ENCODE measurements at places on chromosomes 3 and 15. TPM values are rescaled to one million over a fixed set of nuclear protein-coding genes. Genes with fewer than 3 reads are reported as not detected.

GRCh38 chr3:107543666-107544065 is 20.9 kb downstream of the BBX start:
- no peak overlapping the region for H3K27ac ChIP-seq
- H3K4me3 ChIP-seq: no peak overlapping the region
- DNase-seq: no peak
- no peaks in the 10 kb centered on the region for H3K27me3 ChIP-seq
- H3K4me1 ChIP-seq: no peaks in the 10 kb centered on the region

GRCh38 chr3:195009616-195010015 is 261.3 kb downstream of the XXYLT1 start:
- DNase-seq: no peak
- H3K4me3 ChIP-seq: no peak overlapping the region
- no peaks in the 10 kb centered on the region for H3K36me3 ChIP-seq
- H3K4me1 ChIP-seq: no peaks in the 10 kb centered on the region
- no peak overlapping the region for H3K27ac ChIP-seq
- H3K27me3 ChIP-seq: no peaks in the 10 kb centered on the region

DNA sequence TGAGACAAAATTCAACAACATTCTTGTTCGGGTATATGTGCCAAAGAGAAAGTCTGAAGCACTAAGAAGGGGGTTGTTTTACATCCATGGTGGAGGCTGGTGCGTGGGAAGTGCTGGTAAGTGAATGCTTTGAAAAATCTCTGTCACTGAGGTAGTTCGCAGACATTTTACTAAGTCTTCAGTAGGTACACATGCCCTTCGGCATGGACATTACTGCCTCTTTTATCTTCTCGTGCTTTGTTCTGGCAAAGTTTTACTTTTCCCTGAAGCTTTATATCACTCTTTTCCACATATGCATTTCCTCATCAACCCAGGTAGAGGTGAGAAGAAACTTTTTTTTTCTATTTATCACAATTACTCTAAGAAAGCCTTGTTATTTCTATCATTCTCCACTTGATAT is 3.6 kb downstream of the AADAC start:
- no peaks in the 10 kb centered on the region for H3K27me3 ChIP-seq
- no peak for DNase-seq
- no peak overlapping the region for H3K4me3 ChIP-seq
- no peaks in the 10 kb centered on the region for H3K36me3 ChIP-seq

GRCh38 chr3:37174532-37175126 is at the start of gene LRRFIP2:
TSS of gene LRRFIP2 (minus strand) at chr3:37174582. CDS start at chr3:37148983, 25,599 bp downstream.
- peaks cover 23% of the 10 kb centered on the region for H3K4me1 ChIP-seq
- H3K27ac ChIP-seq: peak within 1 kb of the TSS; percentile 99
- H3K36me3 ChIP-seq: no peaks in the 10 kb centered on the region
- no peaks in the 10 kb centered on the region for H3K27me3 ChIP-seq
- H3K4me3 ChIP-seq: peak within 1 kb of the TSS; percentile 100

DUOXA1 gene
- 0.94 TPM for total RNA-seq

- no peaks in the 10 kb centered on the region for H3K4me1 ChIP-seq
- H3K4me3 ChIP-seq: no peak overlapping the region
- H3K36me3 ChIP-seq: no peaks in the 10 kb centered on the region
These were observed 92.6 kb upstream of the MYRIP start for GRCh38 chr3:39716849-39717248.

- H3K4me1 ChIP-seq: no peaks in the 10 kb centered on the region
- no peaks in the 10 kb centered on the region for H3K36me3 ChIP-seq
- H3K4me3 ChIP-seq: no peak overlapping the region
- H3K27me3 ChIP-seq: no peaks in the 10 kb centered on the region
These were observed 10.5 kb downstream of the BFSP2 start for GRCh38 chr3:133410191-133410892.
